Vein endothelial cell (primary cell): ENCODE measurements at places on chromosomes 2 and 18. TPM values are rescaled to one million over a fixed set of nuclear protein-coding genes. Genes with fewer than 3 reads are reported as not detected.

AGXT gene
- not detected in 2 replicates for total RNA-seq

ZSWIM2 gene
- total RNA-seq: under 0.01 and 0.10 TPM in 2 replicates

EGR4 gene
- total RNA-seq: not detected in 2 replicates

ARHGAP25 gene
- total RNA-seq: 5.2 and 8.2 TPM in 2 replicates

CNDP1 gene
- not detected in 2 replicates for total RNA-seq

PTGR3 gene
- total RNA-seq: 8.8 and 17.4 TPM in 2 replicates

STK11IP gene
- 10.0 and 12.4 TPM in 2 replicates for total RNA-seq

RIT2 gene
- not detected in 2 replicates for total RNA-seq

COLEC12 gene
- 4.2 and 8.2 TPM in 2 replicates for total RNA-seq

SUPT7L gene
- total RNA-seq: 26.6 and 41.2 TPM in 2 replicates

OR6B2 gene
- total RNA-seq: not detected in 2 replicates

RPRD1A gene
- total RNA-seq: 47.4 and 56.2 TPM in 2 replicates

NEU2 gene
- not detected in 2 replicates for total RNA-seq

SERPINB3 gene
- total RNA-seq: not detected in 2 replicates

TDRD15 gene
- not detected in 2 replicates for total RNA-seq

SPATS2L gene
- 38.9 and 43.2 TPM in 2 replicates for total RNA-seq

ALK gene
- total RNA-seq: not detected in 2 replicates

MOGAT1 gene
- total RNA-seq: not detected in 2 replicates

SETBP1 gene
- total RNA-seq: 8.5 and 9.3 TPM in 2 replicates

ZNF396 gene
- total RNA-seq: 0.29 and 0.33 TPM in 2 replicates

CYP27A1 gene
- 6.3 and 9.1 TPM in 2 replicates for total RNA-seq

TMEFF2 gene
- under 0.01 TPM in 1 of 2 replicates, not detected in the other for total RNA-seq

GMPPA gene
- total RNA-seq: 33.9 and 40.2 TPM in 2 replicates

RGPD4 gene
- total RNA-seq: not detected in 2 replicates

EPB41L3 gene
- 31.4 and 60.9 TPM in 2 replicates for total RNA-seq

EVX2 gene
- total RNA-seq: not detected in 2 replicates

ORC2 gene
- 13.7 and 23.4 TPM in 2 replicates for total RNA-seq

C2orf72 gene
- under 0.01 TPM in 1 of 2 replicates, not detected in the other for total RNA-seq

ZDBF2 gene
- total RNA-seq: 13.4 and 13.5 TPM in 2 replicates

NETO1 gene
- total RNA-seq: not detected in 2 replicates
